GM23338 (cell line): ENCODE measurements at places on chromosomes 7 and 10.

DNA sequence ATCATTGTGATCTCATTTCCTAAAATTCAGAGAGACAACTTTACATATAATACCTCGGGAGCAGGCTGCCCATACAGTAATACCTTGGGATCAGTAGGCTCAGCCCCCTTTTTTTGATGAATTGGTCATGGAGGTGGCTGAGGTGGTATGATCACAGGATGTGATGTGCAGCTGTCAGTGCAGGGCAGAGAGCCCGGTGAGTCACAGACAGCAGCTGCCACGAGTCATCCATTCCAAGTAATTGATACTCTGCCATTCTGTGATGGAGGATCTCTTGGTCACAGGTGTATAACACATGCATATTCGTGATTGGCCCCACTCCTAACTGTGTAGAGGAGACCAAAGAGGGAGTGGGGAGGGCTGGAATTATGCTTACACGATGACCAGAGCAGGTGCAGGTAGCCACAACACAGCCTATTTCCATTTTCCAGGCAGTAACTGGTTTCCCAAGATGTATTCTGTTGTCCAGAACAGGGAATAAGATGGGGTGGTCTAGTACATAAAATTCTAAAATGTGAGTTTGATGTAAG, 14.1 kb downstream of the NRCAM start:
- no peak for DNase-seq

DNA sequence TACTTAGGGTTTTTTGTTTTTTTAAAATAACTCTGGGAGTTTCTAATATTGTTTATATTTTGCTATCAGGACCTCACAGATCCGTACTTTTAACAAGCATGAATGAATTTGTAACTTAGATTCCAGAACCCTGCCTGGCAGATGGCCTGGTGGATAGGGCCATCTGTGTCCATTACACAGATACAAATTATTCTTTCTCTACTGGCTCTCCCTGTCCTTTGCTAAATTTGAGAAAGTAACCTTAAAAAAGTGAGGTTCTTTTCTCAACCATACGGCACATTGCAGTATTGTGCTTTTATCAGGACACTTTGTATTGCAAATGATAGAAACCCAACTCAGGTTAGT, 26.6 kb downstream of the LCOR start:
- DNase-seq = no peak

GRCh38 chr7:99235925-99236324, 28.0 kb upstream of the KPNA7 start:
- DNase-seq = no peak

DNA sequence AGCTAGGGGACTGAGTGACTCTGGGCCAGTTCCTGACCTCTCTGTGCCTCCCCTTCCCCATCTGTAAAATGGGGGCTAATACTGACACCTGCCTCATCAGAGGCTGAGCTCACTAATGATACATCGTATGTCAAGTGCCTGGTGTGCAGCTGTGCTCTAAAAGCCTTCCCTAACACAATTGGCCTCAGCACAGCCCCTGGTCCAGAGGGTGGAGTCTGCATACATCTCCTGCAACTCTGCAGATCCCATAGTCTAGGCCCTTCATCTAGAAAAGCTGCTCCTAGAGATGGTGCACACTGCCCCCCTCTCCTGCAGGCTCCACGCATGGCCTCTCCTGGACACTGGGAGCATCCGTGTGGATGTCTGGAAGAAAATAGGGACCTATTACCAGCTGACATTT, 255.0 kb downstream of the RPS24 start:
- no peak for DNase-seq

GRCh38 chr10:21661935-21662334, 127.9 kb downstream of the MLLT10 start:
- DNase-seq = no peak

DNA sequence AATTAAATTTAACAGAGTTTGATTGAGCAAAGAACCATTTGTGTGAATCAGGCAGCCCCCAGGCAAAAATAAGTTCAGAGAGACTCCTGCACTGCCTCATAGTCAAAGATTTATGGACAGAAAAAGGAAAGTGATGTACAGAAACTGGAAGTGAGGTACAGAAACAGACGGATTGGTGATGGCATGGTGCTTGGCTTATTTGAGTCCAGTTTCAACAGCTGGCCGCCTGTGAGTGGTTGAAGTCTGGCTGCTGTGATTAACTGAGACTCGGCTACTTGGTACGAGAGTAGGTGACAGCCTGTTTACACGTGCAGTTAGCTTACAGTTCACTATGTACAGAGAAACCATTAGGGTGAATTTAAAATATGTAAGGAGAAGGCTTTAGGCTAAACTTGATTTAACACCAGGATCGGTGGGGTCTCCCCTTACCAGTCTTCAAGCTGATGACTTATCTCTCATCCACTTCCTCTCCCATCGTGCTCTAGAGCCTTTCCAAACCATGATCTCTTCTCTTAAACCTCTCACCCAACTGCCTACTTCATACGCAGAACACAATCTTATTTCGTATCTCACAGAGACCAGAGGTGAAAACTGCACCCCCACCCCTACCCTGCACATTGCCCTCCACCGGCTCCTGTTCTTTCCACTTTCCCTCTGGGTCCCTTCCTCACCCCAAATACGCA, 5.0 kb upstream of the MSMB start:
- no peak for DNase-seq

GRCh38 chr10:6014241-6014761, 37.0 kb upstream of the IL15RA start:
- peak; percentile 80 for DNase-seq

DNA sequence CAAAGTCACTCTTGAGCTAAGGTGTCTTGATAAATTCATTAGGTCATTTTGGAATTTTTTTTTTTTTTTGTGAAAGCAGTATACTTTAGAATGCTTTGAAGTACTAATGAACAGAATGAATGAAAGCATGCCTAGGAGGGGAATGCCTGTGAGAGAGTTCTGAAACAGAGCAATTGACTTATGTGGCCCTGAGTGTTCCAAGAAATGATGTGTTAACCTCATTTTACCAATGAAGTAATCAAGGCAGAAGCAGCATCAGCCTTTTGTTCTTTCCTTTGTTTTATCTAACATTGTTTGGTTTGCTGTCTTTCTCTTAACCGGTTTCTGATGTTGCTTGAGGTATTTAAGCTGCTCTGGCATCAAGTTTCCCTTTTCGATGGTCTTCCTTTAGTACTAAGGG, 154.6 kb upstream of the HGF start:
- DNase-seq = peak; percentile 5

GRCh38 chr7:79709574-79710409, 256.3 kb upstream of the MAGI2 start:
- DNase-seq = no peak

DNA sequence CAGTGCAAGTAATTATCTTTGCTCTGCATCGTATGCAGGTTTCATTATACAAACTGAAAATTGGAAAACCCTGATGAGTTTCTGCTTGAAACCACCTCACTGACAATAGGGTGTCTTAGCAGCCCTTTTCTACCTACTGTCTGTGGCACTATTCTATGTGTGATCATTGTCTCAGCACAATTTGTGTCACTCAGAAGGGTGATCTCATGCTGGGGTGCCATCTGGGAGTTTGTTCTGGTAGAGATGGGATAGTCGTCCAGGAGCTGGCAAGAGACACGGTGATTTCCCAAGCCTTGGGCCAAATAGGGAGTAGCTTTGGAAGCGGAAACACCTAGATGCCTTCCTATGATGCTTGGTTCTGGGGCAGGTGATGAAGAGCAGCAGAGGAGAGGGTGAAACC, 186.3 kb downstream of the FRMD4A start:
- DNase-seq = no peak

DNA sequence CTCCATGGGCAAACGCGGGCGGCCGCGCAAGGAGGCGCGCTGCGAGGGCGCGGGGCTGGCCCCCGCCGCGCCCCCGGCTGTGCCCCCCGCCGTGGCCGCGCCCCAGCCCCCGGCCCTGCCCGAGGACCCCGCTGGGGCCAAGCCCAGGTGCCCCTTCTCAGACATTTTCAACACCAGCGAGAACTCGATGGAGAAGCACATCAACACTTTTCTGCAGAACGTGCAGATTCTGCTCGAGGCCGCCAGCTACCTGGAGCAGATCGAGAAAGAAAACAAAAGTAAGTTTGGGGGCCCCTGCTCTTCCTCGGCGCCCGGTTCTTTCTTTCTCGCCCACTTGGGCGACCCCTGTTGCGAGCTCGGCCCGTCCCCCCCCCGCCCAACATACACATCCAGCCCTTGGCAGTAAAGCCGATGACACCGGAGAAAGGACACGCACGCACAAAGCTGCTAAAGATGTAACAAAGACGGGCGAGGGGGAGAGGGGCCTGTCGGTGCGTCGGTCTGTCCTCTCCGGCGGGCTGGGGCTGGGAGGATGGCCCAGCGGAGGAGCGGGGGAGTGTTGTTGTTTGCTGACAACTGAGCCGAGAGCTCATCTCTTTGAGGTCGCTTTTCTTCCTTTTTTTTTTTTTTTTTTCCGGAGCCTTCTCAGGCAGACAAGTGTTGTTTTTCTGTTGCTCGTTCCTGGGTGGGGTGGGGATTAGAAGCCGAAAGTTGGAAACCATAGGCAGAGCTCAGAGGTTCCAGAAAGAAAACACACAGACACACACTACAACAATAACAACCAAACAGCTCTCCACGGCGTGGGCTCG, 604 bp downstream of the MXI1 start:
- DNase-seq = peak; percentile 74

DNA sequence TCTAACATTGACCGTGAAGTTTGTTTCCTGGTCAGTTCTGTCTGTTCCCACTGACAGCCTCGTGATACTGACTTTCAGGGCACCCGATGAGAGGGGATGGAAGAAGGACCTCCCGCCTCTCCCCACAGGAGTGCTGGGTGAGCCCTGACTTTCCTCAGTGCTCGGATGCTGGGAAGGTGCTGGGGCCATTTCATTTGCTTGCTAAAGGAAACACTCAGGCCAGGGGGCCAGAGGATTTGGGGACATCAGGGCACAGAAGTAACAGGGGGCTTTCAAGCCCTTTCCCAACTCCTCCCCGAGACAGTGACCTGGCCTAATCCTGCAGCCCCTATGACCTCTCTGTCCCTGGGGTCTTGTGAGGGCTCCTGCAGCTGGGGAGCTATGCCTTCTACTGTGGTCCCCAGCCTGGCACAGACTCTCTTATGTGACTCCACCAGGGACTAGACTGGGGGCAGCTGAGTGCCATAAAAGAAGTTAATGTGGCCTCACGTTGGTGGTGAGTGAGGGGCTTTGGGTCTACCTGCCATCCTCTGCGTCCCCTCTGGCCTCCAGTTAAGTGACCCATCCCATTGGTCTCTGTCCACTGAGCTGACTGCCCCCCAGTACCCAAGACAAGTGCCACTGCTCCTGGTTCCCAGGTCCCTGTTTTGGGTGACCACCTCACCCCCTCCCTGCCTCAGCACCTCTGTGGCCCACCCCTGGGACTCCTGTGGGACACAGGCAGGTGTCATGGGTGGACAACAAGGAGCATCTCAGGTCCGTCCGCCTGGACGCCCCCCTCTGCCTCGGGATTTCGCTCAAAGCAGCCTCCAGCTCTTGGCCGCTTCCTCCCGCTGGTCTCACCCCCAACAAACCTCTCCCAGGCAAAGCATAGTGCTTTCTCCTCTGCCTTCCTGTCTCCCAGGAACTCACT, 33.4 kb upstream of the HSPA12A start:
- DNase-seq = no peak

DNA sequence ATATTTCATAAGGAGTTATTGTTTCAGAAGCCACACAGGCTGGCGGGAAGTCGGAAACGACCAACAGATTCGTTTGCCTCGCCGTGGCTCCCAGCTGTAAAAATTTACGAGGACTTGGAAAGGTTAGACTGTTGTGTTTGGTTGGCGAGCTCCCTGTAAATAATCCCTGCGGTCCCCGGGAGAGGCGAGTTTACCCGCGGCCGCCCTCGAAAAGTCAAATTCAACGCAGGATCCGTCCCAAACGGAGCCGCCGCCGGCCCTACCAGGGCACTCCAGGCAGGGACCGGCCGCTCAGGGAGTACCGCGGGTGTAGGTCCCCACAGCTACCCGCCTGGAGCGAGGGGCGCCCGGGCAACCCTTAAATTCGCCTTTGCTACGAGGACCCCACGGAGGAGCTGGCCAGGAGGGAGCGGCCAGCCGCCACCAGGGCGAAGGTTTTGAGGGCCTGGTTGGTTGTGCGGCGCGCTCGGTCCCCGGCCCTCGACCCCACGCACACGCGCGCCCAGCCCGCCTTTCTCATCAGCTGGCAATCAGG, 726 bp upstream of the HOXA9 start:
- DNase-seq = peak; percentile 32

GRCh38 chr10:98611436-98611835, 164.7 kb upstream of the HPS1 start:
- no peak for DNase-seq

DNA sequence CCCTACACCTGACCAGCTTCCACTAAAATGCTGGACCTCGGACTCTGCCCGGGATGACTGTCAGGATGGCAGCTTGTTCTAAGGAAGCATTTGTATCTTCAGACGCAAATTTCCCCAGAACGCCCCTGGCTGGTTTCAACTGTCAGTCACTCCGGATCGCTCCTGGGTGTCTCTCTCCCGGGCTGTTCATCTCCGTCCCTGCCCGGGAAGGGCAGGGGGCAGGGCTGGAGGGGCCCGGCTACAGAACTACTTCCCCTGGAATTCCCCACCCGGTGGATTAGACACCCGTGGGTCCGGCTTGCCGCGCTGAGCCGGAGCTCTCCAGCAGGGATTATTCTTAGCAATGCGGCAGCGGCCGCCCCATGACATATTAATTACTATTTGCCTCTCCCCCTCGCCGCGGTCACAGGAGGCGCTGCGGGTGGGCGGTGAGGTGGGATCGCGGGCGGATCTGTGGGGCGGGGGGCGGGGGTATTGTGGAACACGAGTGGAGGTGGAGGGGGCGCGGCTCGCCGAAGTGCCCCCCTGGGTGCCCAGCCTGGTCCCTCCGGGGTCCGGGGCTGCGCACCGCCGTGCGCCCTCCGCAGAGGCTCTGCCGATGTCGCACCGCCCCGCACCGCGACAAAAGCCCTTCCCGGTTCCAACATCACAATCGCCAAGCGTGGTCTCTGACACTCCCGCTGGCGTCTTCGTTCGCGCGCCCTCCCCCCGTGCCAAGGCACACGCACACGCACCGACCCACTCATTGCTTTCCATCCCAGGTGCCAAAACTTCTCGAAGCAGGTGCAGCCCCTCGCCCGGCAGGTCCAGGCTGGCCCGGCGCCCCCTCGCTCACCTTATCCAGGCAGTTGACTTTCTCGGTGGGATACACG, 276.1 kb upstream of the NEBL start:
- peak; percentile 61 for DNase-seq

DNA sequence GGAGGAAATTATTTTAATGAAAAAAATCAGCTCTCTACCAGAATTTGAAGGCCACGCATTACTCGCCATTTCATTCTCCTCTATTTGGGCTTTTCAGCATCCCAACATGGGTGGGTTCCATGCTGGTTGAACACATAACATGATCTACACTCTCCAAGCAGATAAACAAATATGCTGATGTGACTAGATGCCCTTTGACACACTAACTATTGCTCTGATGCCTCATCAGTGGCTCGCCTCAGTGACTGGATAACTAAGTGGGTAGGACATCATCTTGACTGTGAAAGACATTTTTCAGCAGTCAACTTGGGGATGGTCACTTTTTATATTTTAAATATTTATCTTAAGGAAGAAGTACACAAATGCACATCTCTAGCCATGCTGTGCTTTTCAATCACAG, 113.9 kb upstream of the LAMB4 start:
- no peak for DNase-seq
